ENCODE measurements at places on chromosomes 11 and 22.

- no peak for DNase-seq
These were observed 13.7 kb downstream of the NAGA start for GRCh38 chr22:42056757-42057511.

DNA sequence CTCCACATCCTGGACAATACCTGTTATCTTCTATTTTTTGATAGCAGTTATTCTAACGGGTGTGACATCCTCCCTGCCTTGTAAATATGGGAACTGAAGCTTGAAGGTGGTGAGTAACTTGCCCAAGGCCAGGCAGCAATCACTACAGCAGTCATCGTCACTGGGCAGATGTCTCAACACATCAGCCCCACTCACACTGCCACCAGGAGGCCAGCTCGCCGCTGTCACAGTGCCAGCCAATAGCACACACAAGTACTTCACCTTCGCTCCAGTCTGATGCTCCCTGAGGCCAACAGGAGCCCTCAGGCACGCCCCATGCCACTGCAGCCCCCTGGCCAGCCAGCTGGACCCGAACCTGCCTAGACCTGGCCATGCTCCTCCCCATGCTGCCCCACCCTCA is 4.9 kb upstream of the TTLL1 start:
- DNase-seq, result no peak

DNA sequence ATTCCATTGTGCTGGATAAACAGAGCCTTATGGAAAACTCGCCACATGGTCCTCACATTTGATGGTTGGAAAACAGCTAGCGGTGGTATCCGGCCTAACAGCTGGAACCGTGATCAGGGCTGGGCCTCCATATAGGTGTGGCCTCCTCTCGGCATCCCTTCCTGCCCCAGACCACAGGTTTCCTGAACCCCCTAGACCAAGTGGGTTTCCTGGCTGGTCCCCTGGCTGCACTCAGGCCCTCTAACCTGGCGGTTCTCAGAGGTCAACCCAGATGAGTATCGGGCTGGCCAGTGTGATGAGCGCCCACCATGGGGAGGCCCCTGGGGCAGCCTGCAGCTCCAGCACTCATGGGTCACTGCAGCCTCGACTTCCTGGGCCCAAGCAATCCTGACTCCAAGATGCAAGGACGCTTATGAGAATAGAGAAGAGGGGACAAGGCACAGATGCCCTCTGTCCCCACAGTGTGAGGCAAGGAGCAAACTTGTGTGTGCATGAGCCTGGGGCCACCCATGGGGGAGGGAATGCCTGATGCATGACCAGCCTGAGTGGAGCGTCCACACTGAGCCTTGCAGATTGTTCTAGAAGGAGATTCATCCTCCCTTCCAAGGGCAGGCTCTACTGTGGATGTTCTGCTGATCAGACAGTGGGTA is 53.4 kb upstream of the WNT7B start:
- DNase-seq, result no peak

DNA sequence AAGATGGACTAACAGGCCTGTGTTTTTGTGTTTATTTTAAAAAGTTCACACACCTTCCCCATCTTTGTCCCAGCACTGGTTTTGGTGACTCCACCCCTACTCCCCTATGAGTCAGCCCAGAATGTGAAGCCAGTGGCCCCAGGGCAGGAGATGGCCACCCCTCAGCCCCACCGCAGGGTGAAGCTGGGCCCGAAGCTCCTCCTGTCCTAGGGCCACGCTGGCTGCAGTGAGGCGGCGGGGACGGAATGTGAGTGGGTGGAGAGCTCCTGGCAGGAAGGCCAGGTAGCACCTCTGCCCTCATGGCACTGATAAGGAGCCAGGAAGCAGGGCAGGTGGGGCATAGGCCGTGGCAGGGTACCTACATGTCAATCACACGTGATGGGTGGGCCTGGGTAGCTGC is 39.9 kb downstream of the SGSM3 start:
- DNase-seq, result no peak

GRCh38 chr22:31340360-31340759 is 5.8 kb downstream of the PATZ1 start:
- DNase-seq, result no peak

DNA sequence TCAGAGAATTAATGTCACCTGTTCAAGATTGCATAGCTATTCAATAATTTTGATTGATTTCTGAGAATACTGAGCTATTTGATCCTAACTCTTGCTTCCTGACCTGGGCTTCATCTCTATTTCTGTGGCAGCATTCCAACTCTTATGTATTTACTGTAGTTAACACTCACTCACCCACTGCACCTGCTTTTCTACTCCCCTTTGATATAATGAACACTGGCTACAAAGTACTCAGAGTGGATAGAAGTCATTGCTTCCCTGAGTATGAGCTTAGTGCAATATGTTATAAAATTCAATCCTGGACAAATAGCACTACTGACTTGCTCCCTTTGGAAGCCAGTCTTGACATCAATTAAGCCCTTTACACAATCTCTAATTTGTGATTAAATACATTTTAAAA is 117.2 kb downstream of the APIP start:
- DNase-seq, result no peak

DNA sequence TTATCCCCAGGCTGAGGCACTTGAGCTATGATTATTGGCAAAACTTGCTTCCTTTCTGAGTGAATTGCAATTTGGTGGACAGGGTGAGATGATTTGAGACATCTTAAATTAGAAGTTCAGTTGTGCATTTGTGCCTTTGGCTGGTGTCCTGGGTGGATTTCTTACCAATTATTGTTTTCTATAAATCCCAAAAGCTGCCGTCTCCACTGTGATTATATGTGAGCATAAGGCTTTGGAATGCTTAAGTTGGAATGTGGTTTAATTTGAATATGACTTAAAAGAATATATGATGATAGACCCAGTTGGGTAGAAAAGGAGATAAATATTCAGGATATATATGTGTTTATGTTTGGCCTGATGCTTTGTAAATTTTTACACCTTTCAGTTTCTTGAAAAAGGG is 70.0 kb downstream of the EXT2 start:
- no peak for DNase-seq

GRCh38 chr11:61116426-61117167 is 14.3 kb downstream of the CD5 start:
- DNase-seq, result no peak

DNA sequence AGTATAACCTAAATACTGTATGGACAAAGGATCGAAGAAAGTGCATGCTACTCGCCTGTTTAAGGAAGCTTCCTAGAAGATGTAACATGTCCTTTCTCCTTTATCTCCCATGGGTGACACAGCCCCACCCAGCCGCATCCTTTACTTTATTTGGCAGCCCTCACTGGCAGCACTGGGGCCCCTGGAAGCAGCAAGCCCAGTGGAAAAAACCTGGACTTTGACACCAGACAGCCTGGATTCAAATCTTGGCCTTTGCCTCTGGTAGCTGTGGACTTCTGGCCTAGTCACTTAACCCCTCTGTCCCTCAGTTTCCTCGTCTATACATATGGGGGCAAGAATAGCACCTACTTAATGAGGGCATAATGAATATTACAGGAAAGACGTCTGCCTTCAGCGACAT is 67.1 kb downstream of the MYEOV start:
- no peak for DNase-seq

- no peak for DNase-seq
These were observed 52.4 kb downstream of the ALX4 start for GRCh38 chr11:44257338-44258189.

- DNase-seq, result no peak
These were observed 1474.2 kb downstream of the FAM181B start for GRCh38 chr11:81259471-81259870.

DNA sequence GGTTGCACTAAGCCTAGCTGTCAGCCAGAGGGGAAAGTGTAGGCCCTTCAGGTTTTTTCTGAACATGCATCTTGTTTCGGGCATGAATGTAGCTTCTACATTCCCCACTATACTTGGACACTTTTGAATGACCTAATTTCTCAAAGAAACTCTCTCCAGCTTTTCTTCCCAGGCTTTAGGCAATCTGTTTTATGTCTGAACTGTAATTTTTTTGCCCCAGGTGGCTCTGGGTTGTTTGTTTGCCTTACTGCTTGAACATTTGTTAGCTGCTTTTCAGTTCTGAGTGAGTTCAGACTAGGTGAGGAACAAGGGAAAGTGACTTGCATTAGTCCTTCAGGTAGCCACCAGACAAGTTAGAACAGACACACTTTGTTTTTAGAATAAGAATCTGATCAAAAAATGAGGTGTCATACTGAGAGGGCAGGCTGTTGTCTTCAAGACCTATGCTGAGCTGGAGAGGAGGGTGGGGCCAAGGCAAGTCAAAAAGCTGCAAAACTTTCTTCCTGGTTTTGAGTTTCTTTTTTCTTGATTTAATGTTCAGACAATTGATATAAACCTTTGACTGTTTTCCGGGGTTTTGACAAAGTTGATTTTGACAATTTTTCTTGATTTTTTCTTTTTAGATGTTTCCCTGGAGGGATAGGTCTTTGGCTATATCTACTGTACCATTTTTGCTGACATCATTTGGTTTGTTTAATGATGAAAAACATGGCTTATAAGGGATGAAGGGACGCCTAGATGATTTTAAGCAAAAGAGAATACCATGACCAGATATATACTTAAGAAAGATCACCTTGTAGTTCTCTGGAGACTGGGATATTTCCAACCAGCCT is 182.8 kb downstream of the WNT11 start:
- DNase-seq, result peak; percentile 24

DNA sequence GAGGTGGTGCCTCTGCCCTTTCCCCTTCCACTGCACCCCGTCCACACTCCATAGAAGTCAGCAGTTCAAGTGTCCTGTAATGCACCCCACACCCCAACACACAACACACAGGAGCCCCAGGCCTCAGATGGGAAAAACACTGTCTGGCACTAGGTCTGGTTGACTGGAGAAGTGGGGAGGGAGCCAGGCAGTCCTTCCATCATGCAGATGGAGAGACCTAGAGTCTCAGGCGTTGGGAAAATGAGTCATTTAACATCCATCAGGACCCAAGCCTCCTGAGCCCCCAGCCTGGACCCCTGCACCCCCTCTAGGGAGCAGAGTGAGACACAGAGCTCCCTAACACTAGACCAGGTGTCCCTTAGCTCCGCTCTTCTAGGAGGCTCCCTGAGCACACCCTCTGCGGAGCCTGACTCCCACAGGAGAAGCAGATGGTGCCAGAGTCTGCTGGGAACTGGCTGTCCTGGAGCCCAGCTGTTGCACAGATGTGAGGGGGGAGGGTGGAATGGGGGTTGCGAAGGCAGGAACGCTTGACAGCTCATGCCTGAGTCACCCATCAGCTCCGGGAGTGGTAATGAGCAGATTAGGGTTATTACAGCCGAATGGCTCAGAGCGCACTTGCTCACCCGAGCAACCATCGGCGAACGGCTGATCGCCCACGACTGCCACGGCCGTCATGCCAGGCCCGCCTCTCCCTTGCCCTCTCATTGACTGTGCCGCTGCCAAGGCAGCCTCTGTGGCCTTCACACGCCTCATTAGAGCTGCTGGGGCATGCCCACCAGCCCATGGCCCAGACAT is 22.1 kb upstream of the SYT7 start:
- no peak for DNase-seq

GRCh38 chr11:75465701-75466531 is 32.9 kb upstream of the KLHL35 start:
- no peak for DNase-seq

- DNase-seq, result no peak
These were observed 1.7 kb upstream of the TNNT3 start for GRCh38 chr11:1917523-1918435.

GRCh38 chr22:36358533-36359469 is 29.0 kb downstream of the MYH9 start:
- DNase-seq, result no peak

DNA sequence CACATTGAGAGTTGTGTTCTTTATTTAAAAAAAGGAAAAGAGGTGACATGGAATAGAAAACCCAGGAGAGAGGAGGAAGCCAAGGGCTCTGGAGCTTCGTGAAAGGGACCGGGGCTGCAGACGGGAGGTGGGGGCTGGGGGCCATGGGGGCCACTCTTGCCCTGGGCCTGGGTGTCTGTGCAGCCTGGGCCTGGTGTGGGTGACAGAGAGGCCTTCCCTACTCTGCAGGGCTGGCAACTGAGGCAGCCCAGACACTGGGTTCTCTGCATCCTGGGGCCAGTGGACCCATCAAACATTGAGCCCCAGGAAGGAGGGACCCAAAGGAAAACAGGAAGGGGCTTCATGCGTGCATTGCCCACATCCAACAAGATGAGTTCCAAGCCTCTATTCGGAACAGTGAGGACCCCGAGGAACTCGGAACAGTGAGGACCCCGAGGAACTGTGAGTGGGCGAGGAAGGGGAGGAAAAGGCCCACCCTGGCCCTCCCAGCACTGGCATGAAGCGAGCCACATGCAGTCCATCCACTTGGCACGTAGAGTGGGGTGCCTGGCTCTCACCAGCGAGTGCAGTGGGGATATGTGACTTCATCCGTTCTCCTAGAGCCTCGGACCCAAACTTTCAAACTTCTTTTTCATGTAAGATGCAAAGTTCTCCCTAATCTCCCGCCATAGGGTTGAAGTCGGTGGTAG is 1121.6 kb downstream of the BRD1 start:
- DNase-seq, result no peak

GRCh38 chr11:16394947-16395346 is 38.6 kb upstream of the SOX6 start:
- DNase-seq, result no peak

DNA sequence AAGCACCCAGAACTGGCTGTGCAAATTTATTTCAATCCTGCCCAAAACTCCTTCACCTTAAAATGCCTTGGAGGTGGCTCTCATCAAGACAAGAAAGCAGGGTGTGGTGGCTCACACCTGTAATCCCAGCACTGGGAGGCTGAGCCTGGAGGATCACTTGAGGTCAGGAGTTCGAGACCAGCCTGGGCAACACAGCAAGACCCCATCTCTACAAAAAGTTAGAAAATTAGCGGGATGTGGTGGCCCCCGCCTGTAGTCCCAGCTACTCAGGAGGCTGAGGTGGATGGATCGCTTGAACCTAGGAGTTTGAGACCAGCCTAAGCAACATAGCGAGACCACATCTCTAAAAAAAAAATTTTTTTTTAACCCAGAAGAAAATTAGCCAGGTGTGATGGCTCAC is 689 bp upstream of the RAB39A start:
- DNase-seq, result no peak

GRCh38 chr11:36230779-36231699 is 58.2 kb downstream of the COMMD9 start:
- DNase-seq, result no peak

DNA sequence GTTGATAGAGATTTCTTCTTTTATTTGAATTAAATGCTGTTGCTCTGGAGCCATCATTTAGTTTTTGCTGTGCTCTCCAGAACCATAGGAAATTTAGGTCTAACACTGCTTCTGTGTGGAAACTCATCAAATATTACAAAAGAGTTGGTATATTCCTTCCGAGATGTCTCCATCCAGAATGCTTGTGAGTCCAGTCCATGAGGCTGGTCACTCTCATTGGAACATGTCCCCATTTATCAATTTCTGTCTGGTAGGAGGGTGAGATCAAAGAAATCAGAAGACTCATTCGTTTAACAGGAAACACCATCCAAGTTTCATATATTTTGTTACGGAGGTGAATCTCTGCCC is 52.4 kb upstream of the LMO2 start:
- DNase-seq, result no peak

All from cerebellar cortex (tissue), 1 donor.